ENCODE measurements at places on chromosomes 4 and X.

DNA sequence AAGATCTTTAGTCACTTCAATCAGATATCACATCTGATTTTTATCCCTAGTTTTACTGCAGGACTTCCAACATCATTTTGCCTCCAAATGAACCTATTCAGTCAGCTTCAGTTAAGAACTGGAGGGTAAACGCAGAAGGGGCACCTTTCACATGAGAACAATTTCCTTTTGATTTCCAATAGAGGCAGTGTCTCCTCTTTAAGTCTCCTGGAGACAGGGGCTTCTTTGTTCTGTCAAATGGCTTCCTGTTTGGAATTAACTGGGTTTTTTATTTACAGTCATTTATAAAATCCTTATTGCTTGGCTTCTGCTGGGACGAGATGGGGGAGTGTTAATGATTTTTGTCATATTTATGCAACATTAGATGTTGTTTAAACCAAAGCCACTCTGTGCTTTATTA, 164.0 kb downstream of the STK32B start:
- no peak for DNase-seq

DNA sequence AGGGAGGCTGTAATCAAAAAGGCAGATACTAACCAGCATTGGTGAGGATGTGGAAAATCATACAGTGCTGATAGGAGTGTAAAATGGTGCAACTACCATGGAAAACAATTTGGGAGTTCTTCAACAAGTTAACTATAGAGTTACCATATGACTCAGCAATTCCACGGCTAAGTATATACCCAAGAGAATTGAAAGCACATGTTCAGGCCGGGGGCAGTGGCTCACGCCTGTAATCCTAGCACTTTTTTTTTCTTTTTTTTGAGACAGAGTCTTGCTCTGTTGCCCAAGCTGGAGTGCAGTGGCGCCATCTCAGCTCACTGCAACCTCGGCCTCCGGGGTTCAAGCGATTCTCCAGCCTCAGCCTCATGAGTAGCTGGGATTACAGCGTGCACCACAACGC, 15.0 kb upstream of the CD99L2 start:
- no peak for DNase-seq

- DNase-seq, result no peak
These were observed 2.5 kb downstream of the ARAP2 start for GRCh38 chr4:36241771-36242170.

GRCh38 chr4:110164856-110165255, 33.6 kb downstream of the ELOVL6 start:
- no peak for DNase-seq

GRCh38 chrX:10726647-10727046, 106.3 kb upstream of the MID1 start:
- no peak for DNase-seq

- no peak for DNase-seq
These were observed 5.0 kb downstream of the UVSSA start for GRCh38 chr4:1351854-1352566.

DNA sequence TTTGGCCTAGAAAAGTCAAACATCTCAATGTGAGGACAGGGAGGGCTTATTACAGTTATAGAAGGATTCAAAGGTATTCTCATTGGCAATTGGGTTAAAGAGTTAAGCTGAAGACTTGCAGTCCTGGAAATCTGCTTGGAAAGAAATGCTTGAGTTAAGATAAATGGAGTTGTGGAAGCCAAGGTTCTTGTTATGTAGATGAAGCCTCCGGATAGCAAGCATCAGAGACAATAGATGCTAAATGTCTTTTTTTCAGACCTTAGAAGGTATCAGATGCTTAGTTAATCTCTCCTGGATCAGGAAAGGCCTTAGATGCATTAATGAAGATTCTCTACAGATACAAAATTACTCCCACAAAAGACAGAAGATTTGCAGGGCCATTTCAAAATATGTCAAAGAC, 299.3 kb downstream of the CFAP47 start:
- DNase-seq, result no peak

- DNase-seq, result no peak
These were observed 120.3 kb downstream of the EFHC2 start for GRCh38 chrX:44223150-44223549.

DNA sequence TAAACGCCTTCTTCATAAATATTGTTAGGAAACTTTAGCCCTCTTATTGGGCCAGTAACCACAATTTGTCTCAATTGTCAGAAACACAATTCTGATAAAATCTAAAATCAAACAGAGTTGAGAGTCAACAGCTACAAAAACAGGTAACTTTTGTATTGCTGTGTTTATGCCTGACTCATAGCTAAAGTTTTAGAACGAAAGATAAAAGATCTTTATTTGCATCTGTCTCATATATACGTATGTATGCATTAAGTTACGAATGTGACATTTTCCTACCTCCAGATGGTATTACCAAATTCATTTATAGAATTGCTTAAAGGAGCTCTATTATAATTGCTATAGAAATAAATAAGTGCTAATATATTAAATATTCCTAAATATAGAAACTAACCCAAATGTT, 887.9 kb upstream of the NDST4 start:
- DNase-seq, result no peak

DNA sequence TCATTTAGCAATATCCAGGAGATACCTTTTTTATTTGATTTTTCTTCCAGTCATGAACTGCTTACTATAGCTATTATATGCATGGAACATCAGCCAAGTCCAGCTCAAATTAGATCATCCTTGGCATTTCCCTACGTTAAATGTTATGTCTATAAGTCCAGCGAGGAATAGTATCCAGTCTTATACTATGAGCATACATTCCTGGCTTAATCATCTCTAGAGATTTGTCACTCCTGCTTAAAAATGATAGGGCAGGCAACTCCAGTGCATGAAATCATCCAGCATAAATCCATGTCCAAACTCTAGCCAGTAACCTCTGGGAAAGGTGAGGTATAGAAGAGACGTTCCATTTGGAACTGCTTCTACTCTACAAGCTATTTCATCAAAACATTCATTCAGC, 126.7 kb upstream of the VCX2 start:
- no peak for DNase-seq

GRCh38 chr4:30744386-30744785, 24.2 kb downstream of the PCDH7 start:
- DNase-seq, result no peak

DNA sequence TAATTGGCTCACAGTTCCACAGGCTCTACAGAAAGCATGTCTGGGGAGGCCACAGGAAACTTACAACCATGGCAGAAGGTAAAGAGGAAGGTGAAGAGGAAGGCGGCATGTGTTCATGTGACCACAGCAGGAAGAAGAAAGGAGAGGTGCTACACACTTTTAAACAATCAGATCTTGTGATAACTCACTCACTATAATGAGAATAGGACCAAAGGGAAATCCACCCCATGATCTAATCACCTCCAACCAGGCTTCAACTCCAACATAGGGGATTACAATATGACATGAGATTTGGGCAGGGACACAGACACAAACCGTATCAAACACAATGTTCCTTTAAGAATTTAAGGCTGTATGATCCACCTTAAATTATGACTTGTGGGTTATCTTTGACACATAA, 10.5 kb upstream of the PGM2 start:
- no peak for DNase-seq

GRCh38 chrX:134774190-134775048, 116.1 kb upstream of the PLAC1 start:
- DNase-seq, result no peak

- no peak for DNase-seq
These were observed 981.1 kb downstream of the PCDH7 start for GRCh38 chr4:31701256-31701655.

DNA sequence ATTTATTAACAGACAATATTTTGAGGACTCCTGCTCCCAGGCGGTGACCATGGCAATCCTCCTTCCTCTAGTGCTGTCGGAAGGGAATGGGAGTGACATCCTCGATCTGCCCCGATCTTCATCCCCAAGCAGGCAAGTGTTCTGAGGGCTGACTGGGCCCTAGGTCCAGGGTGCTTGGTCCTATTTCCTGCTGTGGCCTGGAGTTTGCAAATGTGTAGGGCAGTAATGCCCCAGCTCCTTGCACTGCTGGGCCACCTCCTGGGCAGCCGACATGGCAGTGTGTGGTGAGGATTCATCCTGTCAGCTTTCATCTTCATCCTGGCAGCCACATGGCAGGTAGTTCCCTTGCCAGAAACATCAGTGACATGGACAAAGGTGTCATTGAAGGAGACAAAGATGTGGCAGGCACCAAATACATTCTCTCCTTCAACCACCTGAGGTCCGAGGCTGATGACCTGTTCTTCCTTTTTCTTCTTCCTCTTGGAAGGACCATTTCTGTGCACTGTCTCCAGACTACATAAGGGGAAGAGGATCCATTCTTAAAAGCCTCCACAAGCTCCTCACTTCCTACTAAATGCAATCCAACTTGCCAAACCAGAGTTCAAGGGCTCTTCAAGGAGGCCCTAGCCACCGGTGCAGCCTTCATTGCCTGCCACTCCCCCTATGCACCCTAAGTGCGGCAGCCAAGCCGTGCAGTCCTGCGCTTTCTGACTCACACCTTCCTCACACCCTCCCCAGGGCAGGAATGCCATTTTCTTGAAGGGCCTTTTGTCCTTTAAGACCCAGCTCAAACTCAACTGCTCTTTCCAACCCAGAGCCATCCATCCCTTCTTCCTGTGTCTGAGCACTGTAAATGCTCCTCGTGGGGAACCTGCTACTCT, 65.7 kb downstream of the TMEM154 start:
- DNase-seq, result peak; percentile 58

- DNase-seq, result no peak
These were observed 77.7 kb downstream of the CC2D2A start for GRCh38 chr4:15547392-15547791.

DNA sequence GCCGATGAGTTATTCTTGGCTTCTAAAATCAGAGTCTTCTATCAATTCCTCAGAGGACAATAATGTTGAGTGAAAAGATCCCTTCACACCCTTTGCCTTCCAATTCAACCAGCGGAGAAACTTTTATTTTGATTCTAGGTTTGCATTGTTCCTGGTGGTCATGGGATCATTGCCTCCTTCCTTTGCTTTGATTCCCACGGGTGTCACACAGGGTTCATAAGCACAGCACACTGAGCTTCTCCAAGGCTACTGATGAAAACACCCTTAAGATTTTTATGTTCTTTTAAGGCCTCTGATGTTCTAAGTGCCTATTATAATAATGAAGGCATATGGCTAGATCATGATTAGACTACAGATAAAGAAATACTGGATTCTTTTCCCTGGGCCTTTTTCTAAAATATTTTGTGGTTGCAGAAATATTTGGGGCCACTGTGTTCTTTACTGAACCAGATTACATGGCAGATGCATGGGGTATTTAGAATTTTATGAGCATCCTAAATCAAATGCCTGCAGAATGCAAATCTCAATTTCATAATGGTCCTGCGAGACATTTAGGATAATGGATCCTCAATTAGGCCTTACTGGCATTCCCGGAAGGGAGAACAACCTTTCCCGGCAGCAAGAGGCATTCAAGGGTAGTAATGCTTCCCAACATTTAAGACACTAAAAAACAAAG, 43.9 kb upstream of the FGFBP2 start:
- no peak for DNase-seq

DNA sequence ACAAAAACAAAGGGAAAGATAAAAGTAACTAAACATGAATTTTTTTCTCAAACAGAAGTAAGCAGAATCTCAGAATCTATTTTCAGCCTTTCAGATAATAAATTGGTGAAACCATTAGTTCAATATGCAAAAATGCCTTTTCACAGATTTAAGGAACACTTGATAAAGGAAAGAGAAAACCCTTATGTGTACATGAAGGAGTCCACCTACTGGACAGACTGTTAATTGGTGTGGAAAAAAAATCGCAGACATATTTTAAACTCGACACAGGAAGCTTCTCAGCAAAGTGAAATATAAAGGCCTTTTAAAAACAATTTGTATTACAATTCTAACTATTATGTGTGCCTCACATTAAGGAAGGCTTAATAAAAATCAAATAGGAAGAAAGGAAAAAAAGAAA, 22.3 kb downstream of the COX7B2 start:
- no peak for DNase-seq

- DNase-seq, result no peak
These were observed 197.6 kb upstream of the FAM9B start for GRCh38 chrX:9231491-9231890.

DNA sequence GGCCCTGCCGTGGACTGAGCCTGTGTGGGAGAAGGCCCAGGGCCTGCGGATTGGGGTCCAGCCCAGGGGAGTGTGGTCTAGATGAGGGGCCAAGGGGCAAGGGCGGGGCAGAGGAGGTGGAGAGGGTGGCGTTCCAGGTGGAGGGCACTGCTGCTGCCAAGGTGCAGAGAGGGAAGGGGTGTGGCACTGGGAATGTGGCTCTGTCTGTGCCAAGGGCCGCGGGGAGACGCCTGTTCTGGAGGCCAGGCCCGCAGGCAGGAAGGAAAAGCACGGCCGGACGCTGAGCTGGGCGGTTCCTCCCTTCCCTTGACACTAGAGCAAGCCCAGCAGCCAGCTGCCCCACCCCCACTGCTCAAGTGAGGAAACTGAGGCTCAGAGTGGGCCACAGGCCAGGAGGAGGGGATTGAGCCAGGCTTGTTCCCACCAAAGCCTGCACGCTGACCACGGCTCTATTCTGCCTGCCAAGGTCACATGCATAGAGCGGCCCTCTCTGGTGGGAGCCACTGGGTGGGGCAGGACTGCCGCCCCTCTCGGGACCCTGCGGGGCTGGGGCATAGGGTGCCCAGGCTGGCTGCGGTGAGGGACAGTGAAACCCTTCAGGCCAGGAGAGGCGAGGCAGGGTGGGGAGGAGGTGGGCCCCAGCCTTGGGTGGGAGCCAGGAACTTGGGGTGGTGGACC, 13.0 kb downstream of the SH3BP2 start:
- no peak for DNase-seq

- no peak for DNase-seq
These were observed 583 bp downstream of the RASL11B start for GRCh38 chr4:52862639-52863161.

All from vagina (tissue), 2 donors.